Ascending aorta (tissue), 2 donors: ENCODE measurements at places on chromosomes 1 and 21. TPM values are rescaled to one million over a fixed set of nuclear protein-coding genes. Genes with fewer than 3 reads are reported as not detected.

DNA sequence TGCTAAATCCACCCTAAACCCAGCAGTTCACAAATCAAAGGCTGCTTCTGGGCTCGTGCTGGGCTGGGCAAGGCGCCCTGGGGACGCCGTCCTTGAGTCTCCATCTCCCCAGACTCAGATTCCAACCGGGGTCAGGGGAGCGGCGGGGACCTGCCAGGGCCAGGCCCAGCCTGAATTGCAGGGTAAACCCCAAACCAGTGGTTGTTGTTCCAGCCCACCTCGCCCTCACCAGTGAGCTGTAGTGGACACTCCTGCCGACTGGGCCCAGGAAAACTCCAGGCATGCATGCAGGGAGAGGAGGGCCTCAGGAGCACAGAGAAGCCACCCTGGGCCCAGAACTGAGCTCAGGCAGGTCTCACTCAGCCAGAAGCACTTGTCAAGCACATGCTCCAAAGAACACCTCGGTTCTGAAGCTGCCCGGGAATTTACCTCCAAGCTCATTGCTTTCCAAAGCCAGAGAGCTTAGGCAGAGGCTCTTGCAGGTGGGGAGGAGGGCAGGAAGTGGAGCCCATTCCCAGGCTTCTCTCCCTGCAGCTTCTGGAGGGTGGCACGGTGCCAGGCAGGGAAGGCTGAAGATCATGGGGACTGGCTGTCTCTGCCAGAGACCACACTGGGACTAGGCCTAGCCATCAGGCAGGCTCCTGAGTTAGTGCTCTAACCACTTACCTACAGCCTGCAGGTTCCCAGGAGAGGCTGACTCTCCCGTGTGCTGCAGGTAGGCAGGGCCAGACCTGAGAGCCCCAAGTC, 437.0 kb downstream of the MATN1 start:
- H3K36me3 ChIP-seq = no peaks in the 10 kb centered on the region
- no peak overlapping the region for H3K4me3 ChIP-seq
- DNase-seq = no peak
- H3K4me1 ChIP-seq = no peaks in the 10 kb centered on the region

DNA sequence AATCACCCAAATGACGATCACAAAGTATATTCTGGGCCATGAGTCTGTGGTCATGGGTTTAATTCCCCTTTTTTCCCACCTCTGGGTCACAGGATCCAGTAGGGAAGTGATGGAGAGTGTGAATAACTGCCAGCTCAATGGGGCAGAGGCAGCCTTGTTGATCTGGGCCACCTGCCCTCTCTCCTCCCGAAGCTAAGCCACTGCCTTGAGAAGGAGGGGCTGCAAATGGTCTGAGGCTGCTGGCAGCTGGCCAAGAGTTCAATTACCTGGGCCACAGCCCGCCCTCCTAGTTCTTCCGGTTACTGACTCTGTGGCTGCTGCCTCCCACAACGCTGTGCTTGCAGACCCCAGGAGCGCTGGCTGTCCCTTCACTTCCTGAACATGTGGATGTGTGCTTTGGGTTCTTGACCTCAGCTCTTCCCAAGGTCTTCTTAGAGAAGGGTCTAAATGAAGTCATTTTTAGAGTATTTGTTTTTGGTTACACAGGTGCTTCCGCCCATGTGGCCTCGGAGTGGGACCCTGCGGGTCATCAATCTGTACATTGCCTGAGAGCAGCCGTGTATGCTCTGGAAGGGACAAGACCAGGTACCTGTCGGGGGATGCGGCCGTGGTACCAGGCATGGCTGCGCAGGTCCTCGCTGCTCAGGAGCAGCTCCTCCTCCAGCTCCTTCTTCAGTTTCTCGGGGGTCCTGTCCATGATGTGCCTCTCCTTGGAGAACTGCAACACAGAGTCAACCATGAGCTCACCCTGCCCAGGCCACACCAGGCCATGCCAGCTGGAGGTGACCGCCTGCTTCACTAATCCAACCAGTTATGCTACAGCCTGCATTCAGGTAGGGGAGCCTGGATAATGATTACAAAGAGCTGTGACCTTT, 89.7 kb downstream of the BCAR3 start:
- H3K27me3 ChIP-seq = no peaks in the 10 kb centered on the region
- H3K27ac ChIP-seq = peak overlapping the region; percentile 4
- no peak for DNase-seq
- no peak overlapping the region for H3K4me3 ChIP-seq
- H3K4me1 ChIP-seq = peaks cover 5% of the 10 kb centered on the region

The MYOCOS gene
- total RNA-seq = not detected

- no peak overlapping the region for H3K4me3 ChIP-seq
- H3K36me3 ChIP-seq = peaks cover 15% of the 10 kb centered on the region
- DNase-seq = no peak
Measured at GRCh38 chr1:66943361-66943969, 18.7 kb downstream of the MIER1 start.
